ENCODE measurements at places on chromosomes 11 and 22. TPM values are rescaled to one million over a fixed set of nuclear protein-coding genes. Genes with fewer than 3 reads are reported as not detected.

The ARHGAP8 gene
- 51.5 TPM for total RNA-seq

GRCh38 chr11:65060913-65061408 is 2.6 kb upstream of the NAALADL1 start:
- H3K4me1 ChIP-seq = peaks cover 7% of the 10 kb centered on the region
- no peak for DNase-seq
- no peak overlapping the region for H3K27ac ChIP-seq
- H3K27me3 ChIP-seq = no peaks in the 10 kb centered on the region
- no peak overlapping the region for H3K4me3 ChIP-seq

The PRR33 gene
- not detected for total RNA-seq

The CASP5 gene
- total RNA-seq = 27.2 TPM

GRCh38 chr11:120184371-120184945 is 26.4 kb upstream of the OAF start:
- no peaks in the 10 kb centered on the region for H3K36me3 ChIP-seq
- peaks cover 79% of the 10 kb centered on the region for H3K4me1 ChIP-seq
- no peak overlapping the region for H3K4me3 ChIP-seq
- H3K27ac ChIP-seq = peak overlapping the region; percentile 91
- H3K27me3 ChIP-seq = no peaks in the 10 kb centered on the region

The CARD18 gene
- total RNA-seq = not detected

The GGT5 gene
- 4.1 TPM for total RNA-seq

- no peak overlapping the region for H3K4me3 ChIP-seq
- peaks cover 60% of the 10 kb centered on the region for H3K4me1 ChIP-seq
- no peaks in the 10 kb centered on the region for H3K36me3 ChIP-seq
- H3K27me3 ChIP-seq = no peaks in the 10 kb centered on the region
Observed at GRCh38 chr22:46769191-46769675, 6.8 kb downstream of the TBC1D22A start.

The OR51G1 gene
- not detected for total RNA-seq

The VSIG2 gene
- 160 TPM for total RNA-seq

- peaks cover 22% of the 10 kb centered on the region for H3K36me3 ChIP-seq
- H3K4me1 ChIP-seq = peaks cover 18% of the 10 kb centered on the region
- H3K27me3 ChIP-seq = no peaks in the 10 kb centered on the region
- peak; percentile 71 for DNase-seq
Observed at GRCh38 chr11:71452199-71453036, 585 bp upstream of the NADSYN1 start.

The SERHL2 gene
- not detected for total RNA-seq

The GTSE1 gene
- 1.2 TPM for total RNA-seq

The MPEG1 gene
- 7.6 TPM for total RNA-seq

DNA sequence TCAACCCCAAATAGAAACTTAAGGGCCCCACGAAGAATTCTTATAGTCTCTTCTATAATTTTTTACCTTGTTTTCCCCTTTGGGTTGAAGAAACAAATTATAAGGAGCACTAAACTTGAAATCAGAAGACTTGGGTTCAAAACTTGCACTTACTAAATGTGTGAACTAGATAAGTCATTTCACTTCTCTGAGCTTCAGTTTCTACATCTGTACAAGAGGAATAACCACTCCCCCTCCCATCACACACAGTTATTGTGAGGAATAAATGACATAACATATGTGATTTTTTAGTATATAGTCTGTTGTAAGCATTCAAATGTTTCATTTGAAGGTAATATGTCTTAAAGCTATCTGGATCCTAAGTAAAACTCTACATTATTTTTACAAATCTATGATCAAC is 78.8 kb downstream of the LIF start:
- H3K27me3 ChIP-seq = peaks cover 17% of the 10 kb centered on the region
- no peak overlapping the region for H3K4me3 ChIP-seq
- H3K36me3 ChIP-seq = no peaks in the 10 kb centered on the region
- no peaks in the 10 kb centered on the region for H3K4me1 ChIP-seq
- no peak for DNase-seq
- no peak overlapping the region for H3K27ac ChIP-seq
